ENCODE measurements at places on chromosomes 16 and 17.

- DNase-seq = no peak
Observed at GRCh38 chr16:85188822-85189672, 76.8 kb upstream of the CIBAR2 start.

GRCh38 chr17:19713462-19713861 is 2.9 kb downstream of the SLC47A2 start:
- no peak for DNase-seq

- no peak for DNase-seq
Observed at GRCh38 chr16:8739989-8740704, 57.3 kb downstream of the TMEM186 start.

GRCh38 chr17:34368196-34368945 is 5.3 kb upstream of the CCL1 start:
- no peak for DNase-seq

- no peak for DNase-seq
Observed at GRCh38 chr17:32958418-32958817, 30.5 kb downstream of the TMEM98 start.

DNA sequence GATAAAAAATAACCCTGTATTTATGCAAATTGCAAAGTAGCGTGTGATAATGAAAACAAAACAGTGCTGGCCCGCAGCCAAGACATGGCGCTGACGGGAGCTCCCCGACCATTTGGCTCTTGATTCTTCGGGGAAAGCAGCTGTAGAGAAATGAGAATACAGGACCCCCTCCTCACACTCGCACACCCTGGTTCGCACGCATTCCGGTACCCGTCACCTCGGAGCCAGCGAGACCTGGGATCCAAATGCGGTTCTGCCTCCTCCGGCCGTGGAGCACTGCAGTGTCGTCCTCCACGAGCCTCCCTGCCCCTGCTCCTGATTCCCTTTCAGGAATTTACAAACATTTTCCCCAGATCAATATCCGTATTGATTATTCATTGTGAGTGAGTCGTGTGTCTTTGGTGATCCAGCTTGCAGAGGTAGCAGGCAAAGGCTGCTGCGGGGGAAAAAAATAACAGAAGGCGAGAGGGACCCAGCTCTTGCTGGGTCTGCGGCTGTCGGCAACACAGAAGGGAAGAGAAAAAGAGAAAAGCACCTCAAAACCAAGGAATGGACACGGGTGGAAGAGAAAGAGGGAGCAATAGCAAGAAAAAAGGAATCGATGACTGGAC is 184.1 kb upstream of the ZFHX3 start:
- no peak for DNase-seq

DNA sequence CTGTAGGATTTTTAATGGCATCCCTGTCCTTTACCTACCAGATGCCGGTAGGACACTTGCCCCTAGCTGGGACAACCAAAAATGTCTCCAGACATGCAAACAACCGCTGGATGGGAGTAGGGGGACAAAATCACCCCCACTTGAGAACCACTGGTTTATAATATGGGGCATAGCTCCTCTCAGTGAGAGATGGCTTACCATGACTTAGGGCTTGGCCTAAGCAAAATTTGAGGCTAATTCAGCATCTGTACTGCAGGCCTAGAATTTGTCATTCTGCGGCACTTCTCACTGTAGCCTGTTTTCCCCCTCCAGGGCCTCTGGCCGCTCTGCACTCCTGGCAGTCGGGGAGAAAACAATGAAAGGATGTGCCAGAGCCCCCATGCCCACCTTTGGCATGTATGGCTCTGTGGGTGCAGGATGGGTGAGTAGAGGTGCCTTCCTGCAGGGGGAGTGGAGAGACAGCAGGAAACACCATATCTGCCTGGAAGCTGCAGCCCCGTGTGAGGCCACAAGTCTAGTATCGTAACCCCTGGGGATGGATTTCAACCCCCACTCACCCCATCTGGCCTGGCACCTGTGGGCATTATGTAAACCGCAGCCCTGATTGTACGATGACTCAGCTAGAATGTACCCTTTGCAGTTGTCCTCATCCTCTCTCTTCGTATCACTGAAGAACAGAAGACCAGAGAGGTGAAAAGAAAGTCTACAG is 268.1 kb downstream of the SOX9 start:
- peak; percentile 39 for DNase-seq

- peak; percentile 8 for DNase-seq
Observed at GRCh38 chr17:39376434-39376833, 25.0 kb downstream of the FBXL20 start.

DNA sequence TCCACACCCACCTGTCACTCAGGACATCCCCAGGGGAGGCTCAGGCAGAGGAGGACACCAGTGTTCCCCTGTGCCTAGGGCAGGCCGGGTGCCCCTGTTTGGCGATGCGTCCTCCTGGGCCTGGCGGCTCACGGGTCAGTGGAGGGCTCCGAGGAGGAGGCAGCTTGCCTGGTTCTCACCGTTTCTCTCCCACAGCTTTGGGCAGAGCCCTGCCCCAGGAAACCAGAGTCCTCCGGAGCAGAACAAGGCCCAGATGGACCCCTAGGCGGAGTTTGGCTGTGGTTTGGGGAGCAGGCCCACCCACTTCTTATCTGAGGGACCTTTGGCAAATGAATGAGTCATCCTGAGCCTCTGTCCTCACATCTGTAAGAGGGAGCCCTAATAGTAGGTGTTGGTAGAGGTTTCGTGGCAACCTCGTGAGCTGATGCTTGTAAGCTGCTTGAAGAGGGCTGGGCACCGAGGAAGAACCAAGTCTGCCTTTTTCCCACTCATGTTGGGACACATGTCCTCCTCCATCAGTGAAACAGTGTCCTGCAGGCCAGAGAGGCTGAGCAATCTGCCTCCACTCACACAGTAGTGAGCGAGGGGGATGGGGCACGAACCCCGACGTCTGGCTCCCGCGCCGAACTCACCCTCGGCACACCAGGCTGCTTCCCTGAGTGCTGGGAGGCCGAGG is 247.0 kb upstream of the CIBAR2 start:
- DNase-seq = no peak

- DNase-seq = no peak
Observed at GRCh38 chr17:6479622-6480302, 35.5 kb downstream of the PIMREG start.
